ENCODE measurements at places on chromosomes 7 and 10.

DNA sequence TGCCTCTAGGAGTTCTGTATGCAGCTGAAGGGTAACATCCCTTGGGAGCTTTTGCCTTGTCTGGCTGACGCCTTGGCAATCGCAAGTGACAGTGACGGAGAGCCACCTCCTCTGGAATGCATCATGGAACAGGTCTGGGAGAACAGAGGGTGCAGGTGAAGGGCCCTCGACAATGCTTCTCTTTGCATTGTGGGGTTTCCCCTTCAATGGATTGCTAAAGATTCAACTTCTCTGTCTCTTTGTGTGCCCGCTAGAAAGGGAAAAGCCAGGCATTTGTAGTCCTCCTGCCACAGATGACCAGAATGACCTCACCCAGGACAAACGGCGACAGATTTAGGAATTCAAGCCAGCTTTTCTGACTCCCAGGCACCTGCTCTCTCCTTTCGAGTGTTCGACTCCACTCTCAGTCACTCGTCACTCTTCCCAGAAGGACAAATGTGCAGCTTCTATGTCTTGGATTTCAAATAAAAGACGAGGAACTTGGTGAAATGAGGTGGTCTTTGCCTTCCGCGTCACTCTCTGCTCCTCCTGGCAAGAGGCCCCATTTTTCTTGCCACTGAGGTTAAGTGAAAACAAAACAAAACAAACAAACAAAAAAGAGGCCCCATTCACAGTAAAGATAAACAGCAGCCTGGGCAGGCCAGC is 26.1 kb downstream of the IL2RA start:
- DNase-seq = no peak

DNA sequence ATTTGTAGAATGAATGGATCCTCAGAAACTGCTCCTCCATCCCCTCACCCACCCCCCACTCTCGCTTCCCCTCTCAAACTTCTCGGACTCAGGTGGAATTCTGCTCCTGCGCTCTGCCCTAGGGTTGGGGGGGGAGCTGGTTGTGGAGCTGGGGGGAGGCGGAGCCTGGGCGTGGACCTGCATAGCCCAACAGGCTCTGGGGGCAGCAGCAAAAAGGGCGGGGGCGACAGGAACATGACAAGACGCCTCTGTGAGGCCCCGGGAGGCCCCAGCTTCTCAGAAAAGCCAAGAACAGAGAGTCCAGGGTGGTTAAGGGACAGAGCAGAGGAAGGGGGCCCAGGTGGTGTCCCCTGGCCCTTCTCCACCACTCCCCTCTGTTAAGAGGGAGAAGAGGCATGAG is 3.5 kb downstream of the TSC22D4 start:
- no peak for DNase-seq

- DNase-seq = no peak
These were observed 33.0 kb upstream of the RNF32 start for GRCh38 chr7:156607332-156608172.

GRCh38 chr7:158611541-158611940 is 23.9 kb upstream of the PTPRN2 start:
- no peak for DNase-seq

DNA sequence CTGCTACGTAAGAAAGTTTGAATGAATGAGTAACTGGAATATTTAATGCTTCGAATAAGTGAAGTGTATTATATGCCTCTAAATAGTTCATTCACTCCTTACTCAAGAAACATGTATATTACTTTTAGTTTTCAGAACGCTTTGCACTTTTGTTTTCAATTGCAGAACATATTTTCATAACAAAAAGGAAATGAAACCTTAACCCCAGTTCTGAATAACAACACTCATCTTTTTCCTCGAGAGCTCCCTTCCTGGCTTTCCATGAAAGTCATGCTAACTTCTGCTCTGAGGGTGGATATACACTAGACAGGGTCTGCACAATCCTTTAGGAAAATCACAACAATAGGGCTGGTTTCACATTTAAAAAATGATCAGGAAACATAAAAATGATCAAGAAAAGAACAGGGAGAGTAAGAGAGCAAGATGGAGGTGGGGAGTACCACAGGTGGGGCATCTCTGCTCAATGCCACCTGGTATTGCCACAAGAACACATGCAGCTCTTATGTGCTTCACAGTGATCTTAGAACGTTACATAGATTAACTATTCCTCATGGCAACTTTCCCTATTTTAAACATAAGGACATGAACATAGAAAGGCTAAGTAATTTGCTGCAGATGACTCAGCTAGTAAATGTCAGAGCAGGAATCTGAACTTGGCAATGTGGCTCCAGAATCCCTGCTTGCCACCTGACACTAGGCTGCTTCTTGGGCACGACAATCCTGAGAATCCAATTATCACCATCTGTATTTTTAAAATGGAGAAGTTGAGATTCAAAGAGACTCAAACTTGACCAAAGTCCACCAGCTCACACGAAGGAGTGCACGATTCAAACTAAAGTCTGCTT is 219.5 kb upstream of the AOAH start:
- DNase-seq = no peak

DNA sequence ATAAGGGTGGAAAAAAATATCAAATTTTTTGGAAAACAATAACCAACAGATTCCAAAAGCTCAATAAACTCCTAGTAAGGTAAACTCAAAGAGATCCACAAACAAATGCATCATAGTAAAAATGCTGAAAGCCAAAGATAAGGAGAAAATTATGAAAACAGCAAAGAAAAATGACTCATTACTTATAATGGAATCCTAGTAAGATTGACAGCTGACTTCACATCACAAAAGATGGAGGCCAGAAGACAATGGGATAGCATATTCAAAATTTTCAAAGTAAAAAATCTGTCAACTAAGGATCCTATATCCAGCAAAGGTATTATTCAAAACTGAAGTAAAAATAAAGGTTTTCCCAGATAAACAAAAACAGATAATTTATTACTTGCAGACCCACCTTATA is 183.4 kb upstream of the VIPR2 start:
- no peak for DNase-seq

GRCh38 chr7:124779620-124780019 is 14.0 kb upstream of the GPR37 start:
- no peak for DNase-seq

GRCh38 chr10:73969224-73969841 is 28.6 kb upstream of the VCL start:
- DNase-seq = no peak

DNA sequence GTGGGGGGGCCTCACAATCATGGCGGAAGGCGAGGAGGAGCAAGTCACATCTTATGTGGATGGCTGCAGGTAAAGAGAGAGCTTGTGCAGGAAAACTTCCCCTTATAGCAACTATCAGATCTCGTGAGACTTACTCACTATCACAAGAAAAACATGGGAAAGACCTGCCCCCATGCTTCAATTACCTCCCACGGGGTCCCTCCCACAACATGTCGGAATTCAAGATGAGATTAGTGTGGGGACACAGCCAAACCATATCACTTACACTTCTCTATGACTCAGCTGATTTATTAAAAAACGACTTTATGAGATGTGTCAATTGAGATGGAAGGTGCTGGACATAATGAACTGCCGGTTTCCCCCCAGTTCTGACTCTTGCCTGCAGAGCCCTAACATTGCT is 23.8 kb upstream of the CHN2 start:
- DNase-seq = no peak

DNA sequence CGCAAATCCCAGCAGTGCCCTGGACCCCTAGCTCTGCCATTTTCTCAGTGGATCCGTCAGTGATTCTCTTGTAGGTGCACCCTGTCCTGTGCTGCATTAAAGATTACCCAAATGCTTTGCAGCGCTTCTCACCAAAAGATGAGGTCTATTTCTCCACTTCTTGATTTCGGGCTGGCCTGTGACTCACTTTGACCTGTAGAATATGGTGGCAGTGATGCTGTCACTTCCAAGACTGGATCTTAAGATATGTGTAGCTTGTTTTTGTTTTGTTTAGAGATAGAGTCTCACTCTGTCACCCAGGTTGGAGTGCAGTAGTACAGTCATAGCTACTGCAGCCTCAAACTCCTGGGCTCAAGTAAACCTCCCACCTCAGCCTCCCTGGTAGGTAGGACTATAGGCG is 37.0 kb upstream of the ZMIZ1 start:
- DNase-seq = no peak

- no peak for DNase-seq
These were observed 3.8 kb upstream of the CH25H start for GRCh38 chr10:89210794-89211425.

DNA sequence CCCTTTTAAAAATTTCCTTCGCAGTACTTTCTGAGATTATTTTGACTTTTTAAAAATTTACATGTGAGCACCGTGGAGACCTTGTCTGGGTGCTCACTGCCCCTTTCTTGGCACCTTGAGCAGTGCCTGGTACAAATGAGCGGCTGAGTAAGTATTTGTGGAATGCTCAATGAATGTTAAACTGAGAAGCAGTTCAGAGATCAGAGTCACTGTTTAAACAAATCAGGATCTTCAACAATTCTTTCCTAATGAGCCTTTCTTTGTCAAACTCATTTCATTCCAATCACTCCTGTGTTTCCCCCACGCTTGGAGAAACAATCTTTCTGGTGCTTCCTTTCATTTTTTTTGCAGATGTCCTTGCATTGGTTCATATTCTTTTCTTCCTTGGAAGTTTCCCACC is 611.3 kb upstream of the GALNT17 start:
- DNase-seq = no peak

DNA sequence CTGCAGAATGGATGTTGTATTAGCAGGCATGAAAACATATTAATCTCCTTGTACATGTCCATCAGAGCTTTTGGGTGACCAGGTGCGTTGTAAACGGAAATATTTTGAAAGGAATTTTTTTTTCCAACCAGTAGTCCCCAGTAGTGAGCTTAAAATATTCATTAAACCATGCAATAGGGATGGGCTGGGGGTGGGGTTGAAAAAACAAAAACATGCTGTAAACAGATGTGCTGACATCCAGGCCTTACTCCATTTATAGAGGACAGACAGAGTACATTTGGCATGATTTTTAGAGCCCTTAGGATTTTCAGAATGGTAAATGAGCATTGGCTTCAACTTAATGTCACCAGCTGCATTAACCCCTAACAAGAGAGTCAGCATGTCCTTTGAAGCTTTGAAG is 50.2 kb downstream of the PTPN12 start:
- DNase-seq = no peak

GRCh38 chr10:75638752-75639151 is 207.3 kb downstream of the LRMDA start:
- DNase-seq = no peak

DNA sequence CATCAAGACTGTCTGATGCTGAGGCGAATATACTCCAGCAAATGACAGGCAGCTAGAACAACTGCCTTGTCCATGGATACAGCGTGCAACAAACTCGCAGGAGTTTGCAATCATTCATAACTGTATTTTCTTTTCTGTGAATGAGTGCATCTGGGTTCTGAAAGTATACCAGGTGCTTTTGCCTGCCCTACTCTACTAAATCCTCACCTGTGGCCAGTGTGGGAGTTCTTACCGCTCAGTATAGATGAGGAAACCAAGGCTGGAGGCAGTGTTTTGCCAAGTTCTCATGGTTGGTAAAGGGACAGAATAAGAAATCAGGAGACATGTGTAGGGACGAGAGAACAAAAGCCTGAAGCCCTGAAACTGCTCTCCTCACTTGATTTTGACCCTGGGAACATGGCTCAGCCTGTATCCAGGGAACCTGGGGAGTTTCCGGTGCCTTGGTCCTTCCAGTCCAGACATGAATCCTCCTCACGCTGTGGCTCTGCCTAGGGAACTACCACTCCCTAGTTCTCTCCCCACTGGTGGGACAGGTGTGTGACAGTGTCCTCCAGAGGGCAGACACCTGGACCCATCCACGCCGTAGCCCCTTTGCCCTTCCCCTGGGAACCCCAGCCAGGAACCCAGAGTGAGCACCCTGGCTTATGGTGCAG is 142.0 kb downstream of the CDH23 start:
- DNase-seq = no peak

DNA sequence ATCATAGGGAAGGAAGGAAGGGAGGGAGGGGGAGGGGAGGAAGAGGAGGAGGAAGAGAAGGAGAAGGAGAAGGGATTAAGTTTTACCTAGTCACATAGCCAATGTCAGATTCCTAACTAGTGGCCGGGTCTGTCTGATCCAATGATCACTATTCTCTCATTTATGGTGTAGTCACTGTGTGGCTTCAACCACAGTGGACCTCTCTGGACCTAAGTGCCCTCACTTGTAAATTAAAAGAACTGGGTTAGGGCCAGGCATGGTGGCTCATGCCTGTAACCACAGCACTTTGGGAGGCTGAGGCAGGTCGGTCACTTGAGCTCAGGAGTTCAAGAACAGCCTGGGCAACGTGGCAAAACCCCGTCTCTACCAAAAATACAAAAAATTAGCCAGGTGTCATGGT is 6.6 kb upstream of the SERPINE1 start:
- no peak for DNase-seq

Measured in dorsolateral prefrontal cortex (tissue), 122 donors.